Kidney (tissue), 22 donors: ENCODE measurements at places on chromosomes 2 and 18. TPM values are rescaled to one million over a fixed set of nuclear protein-coding genes. Genes with fewer than 3 reads are reported as not detected.

DNA sequence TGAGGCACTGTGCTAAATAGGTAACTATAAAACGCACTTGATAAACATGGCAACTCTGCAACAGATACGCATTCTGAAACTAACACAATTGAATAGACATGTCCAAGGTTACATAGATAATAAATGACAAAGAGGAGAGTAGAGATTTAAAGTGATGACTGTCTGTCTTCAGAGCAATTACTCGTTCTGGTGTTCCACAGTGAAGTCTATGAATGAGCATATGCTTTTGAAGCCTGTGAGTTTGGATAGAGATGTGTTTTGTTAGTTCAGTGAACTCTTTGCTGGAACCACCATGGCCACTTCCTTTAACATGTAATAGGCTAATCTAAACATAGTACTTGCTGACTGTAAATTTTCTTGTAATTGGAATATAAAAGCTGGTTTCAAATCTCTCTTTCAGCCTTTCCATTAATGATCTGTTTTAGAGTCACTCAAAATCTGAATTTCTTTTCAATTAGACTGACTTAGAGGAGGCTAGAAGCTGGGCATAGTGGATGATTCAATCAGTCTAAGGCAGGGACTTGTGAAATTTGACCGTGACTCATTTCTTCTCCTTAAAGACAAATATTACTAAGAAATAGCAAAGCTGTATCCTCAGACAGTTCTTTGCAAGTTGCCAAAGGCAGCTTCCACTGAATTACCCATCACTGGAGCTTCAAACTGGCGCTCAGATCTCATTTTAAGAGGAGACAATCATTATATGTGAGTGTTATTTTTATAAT, 1130.1 kb upstream of the CELF4 start:
- no peak overlapping the region for H3K4me3 ChIP-seq
- H3K36me3 ChIP-seq, result no peaks in the 10 kb centered on the region
- DNase-seq, result no peak
- H3K27me3 ChIP-seq, result no peaks in the 10 kb centered on the region
- no peak overlapping the region for H3K27ac ChIP-seq

The SCN9A gene
- 5.3 TPM for total RNA-seq

DNA sequence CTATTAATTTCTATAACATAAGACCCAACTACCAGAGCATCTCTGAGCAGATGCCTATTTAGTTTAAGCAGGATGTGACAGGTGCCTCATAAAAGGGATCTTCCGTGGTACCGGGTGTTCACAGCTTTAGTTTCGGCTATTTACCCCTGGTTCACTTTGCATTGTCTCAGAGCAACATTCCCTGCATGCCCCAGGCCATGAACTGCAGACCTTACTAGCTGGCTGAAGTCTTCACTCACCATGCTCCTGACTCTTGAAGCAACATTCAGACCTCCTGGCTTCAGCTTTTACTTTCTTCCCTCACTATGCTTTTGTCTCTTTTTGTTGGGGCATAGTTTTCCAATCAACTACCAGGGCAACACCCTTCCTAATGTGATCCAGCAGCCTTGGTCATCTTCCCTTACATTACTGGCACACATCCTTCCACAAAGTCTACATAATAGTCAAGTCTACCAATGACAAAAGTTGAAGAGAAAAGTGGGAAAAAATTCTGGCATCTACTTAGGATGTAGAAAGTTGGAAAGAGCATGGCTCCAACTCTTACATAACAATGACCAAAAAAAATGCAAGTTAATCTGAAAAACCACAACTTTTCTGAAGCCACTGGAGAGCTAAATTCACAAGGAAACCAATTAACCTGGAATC, 99.2 kb downstream of the SESTD1 start:
- no peak overlapping the region for H3K27ac ChIP-seq
- no peaks in the 10 kb centered on the region for H3K36me3 ChIP-seq
- no peak for DNase-seq
- H3K27me3 ChIP-seq, result no peaks in the 10 kb centered on the region
- no peak overlapping the region for H3K4me3 ChIP-seq
- H3K4me1 ChIP-seq, result no peaks in the 10 kb centered on the region

The RUFY4 gene
- total RNA-seq, result 0.69 TPM

DNA sequence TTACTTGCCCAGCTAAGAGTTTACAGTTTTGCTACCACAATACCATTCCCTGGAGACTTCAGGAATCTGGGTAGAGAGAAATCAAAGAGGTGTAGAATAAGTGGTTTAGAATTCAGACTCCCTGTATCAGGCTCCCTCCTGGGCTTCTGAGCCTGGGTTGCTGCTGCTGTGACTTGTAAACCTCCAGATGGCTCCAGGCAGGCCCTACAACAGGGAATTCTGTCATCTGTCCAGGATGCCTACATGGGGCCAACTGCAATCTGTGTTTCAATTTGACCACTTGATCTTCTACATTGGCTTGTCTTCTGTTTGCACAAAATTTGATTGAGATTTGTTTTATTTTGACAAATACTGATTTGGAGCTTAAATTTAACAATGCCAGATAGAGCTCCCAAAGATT, 183.9 kb downstream of the RAD51AP2 start:
- DNase-seq, result no peak
- no peaks in the 10 kb centered on the region for H3K36me3 ChIP-seq
- no peaks in the 10 kb centered on the region for H3K27me3 ChIP-seq
- no peak overlapping the region for H3K4me3 ChIP-seq
- no peaks in the 10 kb centered on the region for H3K4me1 ChIP-seq

GRCh38 chr2:188051706-188052105, 240.0 kb upstream of the GULP1 start:
- no peaks in the 10 kb centered on the region for H3K27me3 ChIP-seq
- DNase-seq, result no peak
- H3K4me1 ChIP-seq, result no peaks in the 10 kb centered on the region

- H3K4me1 ChIP-seq, result peaks cover 2% of the 10 kb centered on the region
- H3K36me3 ChIP-seq, result peaks cover 17% of the 10 kb centered on the region
- no peak overlapping the region for H3K27ac ChIP-seq
Observed at GRCh38 chr18:35331367-35332087, 12.7 kb downstream of the ZNF24 start.

The SERPINB3 gene
- not detected for total RNA-seq

The CCL20 gene
- total RNA-seq, result 2.7 TPM

DNA sequence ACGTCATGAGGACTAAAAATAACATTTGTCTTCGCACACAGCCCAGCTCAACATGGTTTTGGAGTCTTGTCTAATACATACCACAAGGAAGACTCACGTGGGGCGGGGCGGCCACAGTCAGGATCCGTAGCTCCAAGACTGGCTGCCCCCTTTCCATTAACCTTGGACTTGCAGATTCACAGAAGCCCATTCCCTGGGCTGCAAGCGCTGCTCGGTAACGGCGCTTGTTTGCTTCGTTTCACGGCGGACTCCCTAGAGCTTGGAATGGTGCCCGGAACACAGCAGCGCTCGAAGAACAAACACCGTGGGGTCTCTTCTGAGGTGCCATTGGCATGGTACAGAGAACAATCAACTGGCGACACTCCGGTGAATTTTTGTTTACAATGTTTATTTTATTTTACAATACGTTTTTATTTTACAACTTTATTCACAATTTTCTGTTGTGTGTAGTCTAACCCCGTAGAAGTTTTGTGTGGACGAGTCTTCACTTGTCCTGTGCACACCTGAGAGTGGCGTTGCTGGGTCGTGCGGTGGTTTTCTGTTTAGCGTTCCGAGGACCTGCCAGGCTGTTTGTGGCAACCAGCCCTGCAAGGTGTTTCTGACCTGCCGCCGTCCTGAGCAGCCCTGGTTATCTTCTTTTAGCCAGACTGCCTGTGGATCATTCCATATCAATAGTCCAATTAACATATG, 126.5 kb downstream of the GALR1 start:
- H3K27me3 ChIP-seq, result no peaks in the 10 kb centered on the region
- H3K27ac ChIP-seq, result no peak overlapping the region
- no peaks in the 10 kb centered on the region for H3K4me1 ChIP-seq
- no peaks in the 10 kb centered on the region for H3K36me3 ChIP-seq
- no peak overlapping the region for H3K4me3 ChIP-seq
- no peak for DNase-seq

- no peaks in the 10 kb centered on the region for H3K36me3 ChIP-seq
- H3K27ac ChIP-seq, result no peak overlapping the region
- no peak overlapping the region for H3K4me3 ChIP-seq
- DNase-seq, result no peak
- H3K4me1 ChIP-seq, result no peaks in the 10 kb centered on the region
Observed at GRCh38 chr2:12951657-12951973, 234.9 kb downstream of the TRIB2 start.
